ENCODE measurements at places on chromosomes 4 and X. TPM values are rescaled to one million over a fixed set of nuclear protein-coding genes. Genes with fewer than 3 reads are reported as not detected.

GRCh38 chr4:141247430-141247780 is 26.7 kb downstream of the ZNF330 start:
- H3K4me1 ChIP-seq, result no peaks in the 10 kb centered on the region
- DNase-seq, result no peak

DNA sequence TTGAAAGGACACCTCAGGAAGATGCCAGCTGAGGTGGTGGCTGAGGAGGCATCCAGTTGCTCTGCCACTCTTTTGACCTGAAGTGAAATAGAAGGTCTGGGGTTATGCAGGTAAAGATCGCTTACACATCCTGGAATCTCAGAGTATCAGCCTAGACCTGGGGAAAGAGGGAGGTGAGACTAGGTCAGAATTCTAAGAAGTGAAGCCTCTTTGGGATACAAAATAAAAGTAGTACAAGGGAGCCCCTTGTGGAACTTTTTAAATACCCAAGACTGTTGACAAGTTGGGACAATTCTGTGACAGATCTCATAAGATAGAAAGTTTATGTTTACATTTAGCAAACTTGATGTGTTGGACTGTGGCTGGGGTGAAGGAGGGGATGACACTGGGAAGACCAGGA is 263.1 kb downstream of the SPRY1 start:
- no peak overlapping the region for H3K4me3 ChIP-seq
- no peak for DNase-seq
- H3K27ac ChIP-seq, result no peak overlapping the region

The TBC1D9 gene
- total RNA-seq, result 0.46 TPM

DNA sequence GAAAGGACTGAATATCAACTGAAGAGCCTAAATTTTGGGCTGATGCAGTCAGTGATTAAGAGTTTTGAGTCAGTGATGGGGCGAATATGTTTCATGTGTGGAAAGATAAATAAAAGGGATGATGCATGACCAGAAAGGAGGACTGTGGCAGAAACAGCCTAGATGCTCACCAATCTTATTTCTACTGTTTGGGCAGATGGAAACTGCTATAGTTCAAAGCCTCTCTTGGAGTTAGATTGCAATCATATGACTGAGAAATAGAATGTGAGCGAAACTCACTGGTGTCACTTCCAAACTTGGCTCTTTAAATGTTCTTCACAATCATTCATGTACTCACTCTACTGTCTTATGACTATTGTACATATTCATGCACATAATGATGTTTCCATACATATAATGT is 35.4 kb upstream of the YTHDC1 start:
- H3K36me3 ChIP-seq, result no peaks in the 10 kb centered on the region
- H3K4me1 ChIP-seq, result no peaks in the 10 kb centered on the region
- no peak for DNase-seq
- no peak overlapping the region for H3K27ac ChIP-seq
- H3K4me3 ChIP-seq, result no peak overlapping the region

The MAML3 gene
- 0.57 TPM for total RNA-seq

DNA sequence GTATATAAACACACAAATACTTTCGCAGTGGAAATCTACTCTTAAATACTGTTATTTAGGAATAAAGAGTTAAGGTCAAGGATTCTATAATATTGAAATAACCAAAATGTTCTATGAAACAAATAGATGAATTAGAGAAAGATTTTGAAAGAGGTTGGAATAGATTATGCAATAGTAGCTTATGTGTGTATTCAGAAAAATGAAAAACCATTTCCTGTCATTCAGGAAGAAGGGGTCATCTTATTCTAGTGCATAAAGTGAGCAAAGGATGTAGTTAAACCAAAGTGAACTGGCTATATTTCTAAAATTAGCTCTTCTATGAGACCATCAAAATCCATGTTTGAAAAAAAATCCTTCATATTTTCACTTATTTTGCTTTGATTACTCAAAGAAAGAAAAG is 30.0 kb upstream of the MYOZ2 start:
- H3K4me1 ChIP-seq, result no peaks in the 10 kb centered on the region
- no peak overlapping the region for H3K27ac ChIP-seq
- H3K4me3 ChIP-seq, result no peak overlapping the region
